ENCODE measurements at places on chromosomes 1 and 21.

GRCh38 chr1:192038567-192038966, 119.7 kb upstream of the RGS18 start:
- DNase-seq: no peak

DNA sequence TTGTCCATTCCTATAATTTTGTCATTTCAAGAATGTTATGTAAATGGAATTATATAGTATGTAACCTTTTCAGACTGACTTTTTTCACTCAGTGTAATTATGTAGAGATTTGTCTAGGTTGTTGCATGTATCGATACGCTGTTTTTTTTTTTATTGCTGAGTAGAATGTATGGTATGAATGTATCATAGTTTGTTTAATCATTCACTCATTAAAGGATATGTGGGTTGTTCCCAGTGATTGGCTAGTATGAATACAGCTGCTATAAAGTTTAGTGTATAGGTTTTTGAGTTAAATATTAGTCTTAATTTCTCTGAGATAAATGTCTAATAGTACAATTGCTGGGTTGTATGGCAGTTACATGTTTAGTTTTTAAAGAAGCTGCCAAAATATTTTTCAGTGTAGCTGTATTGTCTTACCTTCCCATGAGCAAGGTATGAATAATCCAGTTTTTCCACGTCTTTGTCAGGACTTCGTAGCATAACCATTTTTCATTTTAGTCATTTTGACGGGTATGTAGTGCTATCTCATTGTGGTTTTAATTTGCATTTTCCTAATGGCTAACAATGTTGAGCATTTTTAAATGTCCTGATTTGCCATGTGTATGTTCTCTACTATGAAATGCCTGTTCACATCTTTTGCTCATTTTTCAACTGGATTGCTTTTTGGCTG, 22.4 kb downstream of the CASQ2 start:
- no peak for DNase-seq

DNA sequence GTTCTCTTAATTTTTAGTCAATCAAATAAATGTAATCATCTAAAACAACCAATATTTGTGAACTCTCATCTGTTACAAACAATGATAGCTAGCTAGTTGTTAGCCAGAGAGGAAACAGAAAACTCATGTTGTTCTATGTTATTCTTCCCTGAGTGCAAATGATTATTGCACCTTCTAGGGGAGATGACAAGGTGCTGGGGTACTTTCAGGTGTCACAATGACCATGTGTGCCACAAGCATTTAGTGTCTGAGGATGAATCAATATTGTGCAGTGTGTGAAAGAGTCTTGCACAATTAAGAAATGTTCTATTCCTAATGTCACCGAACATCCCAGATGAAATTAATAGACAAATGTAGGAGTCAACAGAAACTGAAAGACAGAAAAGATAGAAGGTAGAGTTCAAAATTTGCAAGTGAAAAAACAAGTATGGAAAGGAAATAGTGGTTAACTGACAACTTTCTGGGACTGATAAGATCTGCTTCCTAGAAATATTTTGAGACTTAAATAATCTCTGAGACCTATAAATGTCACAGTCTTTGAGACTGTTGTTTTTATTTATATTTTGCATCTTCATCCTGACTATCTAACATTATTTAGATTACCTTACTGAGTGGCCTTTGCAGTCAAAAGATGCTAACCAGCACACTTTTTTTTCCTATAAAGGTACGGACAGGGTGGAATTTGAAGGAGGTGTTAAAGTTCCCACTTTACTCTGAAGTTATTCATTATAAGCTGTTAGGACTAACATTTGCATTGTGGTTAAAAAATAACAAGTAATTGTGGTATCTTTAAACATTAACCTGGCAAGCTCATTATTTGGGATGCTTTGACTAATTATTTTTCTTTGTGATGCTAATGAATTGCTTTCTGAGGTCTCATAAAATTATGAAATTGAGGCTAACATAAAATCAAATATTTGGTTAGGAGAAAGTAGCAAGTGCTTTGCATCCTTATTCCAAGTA, 21.6 kb upstream of the DPYD start:
- no peak for DNase-seq

GRCh38 chr1:59755069-59755685, 59.6 kb upstream of the HOOK1 start:
- DNase-seq: no peak

GRCh38 chr1:164519426-164519825, 39.6 kb upstream of the PBX1 start:
- no peak for DNase-seq

DNA sequence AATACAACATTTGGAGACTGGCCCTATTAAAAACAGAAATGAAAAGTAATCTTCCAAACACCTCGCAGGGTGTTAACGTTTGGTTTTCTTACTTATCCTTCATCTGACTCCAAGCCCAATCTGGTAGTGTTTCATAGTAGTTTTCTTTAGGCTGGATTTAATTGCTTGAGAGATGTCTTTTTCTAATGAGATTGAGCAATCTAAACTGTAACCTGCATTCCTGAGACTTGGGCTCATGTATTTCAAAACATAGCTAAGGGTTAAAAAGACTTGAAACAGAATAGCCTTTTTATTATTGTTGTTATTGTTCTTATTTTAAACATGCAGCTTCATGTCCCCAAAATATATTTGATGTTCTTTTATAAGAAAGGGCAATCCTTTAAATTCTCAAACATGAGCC, 278.9 kb downstream of the TGFB2 start:
- DNase-seq: no peak

- DNase-seq: no peak
Observed at GRCh38 chr1:234686035-234686434, 76.1 kb upstream of the IRF2BP2 start.

DNA sequence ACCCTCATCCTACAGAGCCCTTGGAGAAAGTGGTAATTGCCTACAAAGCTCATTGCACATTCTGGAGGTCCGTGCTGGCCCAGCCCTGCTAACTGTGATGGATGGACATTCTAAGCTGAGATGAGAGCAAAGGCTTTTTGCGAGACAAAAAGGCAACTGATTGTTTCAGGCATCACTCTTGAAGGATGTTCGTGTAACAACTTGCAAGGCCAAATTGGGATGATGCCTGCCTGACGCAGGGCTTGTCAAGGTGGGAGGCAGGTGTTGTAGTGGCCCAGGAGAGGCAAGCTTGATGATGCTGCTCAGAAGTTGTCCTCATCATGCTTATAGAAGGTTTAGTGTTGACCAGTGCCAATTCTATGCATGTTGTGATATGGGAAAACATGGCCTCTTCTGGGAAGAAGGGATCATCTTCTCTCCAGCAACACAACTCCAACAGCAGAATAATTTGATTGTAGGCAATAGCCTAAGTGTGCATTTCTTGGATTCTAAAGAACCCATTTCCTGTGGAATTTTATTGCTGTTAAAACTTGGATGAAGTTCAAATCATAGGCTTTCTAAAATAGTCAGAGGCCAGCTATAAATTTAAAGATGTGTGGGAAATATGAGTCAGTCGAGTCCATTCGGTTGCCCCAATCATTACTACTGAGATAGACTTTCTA, 102.5 kb upstream of the COA6 start:
- no peak for DNase-seq

GRCh38 chr1:222547260-222547614, 667 bp downstream of the HHIPL2 start:
- no peak for DNase-seq

GRCh38 chr1:107359472-107360241, 218.8 kb downstream of the NTNG1 start:
- DNase-seq: peak; percentile 41

DNA sequence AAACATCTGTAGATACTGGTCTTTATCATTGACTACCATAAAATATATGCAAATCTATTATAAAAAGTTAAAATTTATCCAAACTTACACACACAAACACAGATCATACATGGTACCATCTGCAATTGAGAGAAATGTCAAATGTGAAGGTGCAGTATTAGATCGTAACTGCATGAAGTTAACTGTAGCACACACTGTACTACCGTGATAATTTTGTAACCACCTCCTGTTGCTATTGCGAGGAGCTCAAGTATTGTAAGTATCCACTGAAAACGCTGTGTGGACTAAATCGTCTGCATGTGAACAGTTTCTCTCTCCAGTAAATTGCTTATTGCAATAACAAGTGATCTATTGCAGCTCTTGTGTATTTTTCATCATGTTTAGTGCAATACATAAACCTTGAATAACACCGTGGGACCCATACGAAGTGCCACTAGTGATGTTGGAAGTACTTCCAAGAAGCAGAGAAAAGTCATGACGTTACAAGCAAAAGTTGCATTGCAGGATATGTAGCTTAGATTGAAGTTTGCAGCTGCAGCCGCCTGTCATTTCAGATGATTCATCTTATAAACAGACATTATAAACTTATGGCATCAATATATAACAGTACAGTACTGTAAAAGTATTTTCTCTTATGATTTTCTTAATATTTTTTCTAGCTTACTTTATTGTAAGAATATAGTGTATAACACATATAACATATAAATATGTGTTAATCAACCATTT, 172.9 kb downstream of the SDCCAG8 start:
- DNase-seq: no peak

DNA sequence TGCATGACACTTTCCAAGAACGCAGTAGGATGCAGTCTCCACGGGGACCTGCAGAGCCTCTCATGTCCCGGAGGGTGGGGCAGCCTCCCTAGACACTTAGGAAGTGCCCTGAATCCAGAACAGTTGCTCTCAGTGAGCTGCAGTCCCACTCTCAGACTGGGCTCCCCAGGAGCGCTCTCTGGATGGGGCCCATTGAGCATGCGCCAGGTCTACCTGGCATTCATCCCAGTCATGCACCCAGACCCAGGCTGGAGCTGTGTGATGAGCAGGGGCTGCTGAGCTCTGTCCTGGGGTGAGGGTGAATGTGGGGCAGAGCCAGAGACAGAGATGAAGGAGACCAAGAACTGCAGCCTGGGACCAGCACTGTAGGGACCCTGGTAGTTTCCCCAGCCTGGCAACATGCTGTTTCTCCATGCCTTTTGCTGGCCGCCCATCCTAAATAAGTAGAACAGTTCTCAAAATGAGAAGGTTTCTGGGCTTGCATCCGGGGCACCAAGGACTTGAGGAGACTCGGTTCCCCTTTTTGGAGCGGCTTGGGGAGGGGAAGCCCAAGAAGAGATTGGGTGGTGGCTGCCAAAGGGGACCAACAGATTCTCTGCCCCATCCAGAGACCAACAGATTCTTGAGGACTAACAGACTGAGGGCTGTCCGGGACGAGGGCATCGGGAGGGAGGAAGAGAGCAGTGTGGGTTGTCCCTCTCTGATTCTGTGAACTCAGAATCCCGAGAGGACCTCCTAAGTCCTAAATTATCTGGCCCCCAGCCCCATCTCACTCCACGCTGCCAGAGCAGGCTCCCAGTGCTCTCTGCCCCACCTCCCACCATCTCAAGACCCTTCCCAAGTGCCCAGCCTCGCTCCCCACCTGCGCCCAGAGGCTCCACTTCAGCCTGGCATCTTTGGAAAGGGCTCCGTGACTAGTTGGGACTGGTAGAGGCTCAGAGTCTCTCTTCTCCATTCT, 1.0 kb upstream of the PGLYRP4 start:
- DNase-seq: no peak

- no peak for DNase-seq
Observed at GRCh38 chr1:80629304-80629837, 1171.4 kb upstream of the ADGRL2 start.

GRCh38 chr1:222387007-222387814, 160.7 kb downstream of the HHIPL2 start:
- peak; percentile 34 for DNase-seq

Data from NCI-H146 (cell line).